ENCODE measurements at places on chromosomes 11 and 22.

GRCh38 chr11:66789097-66789890 is 53.9 kb upstream of the RCE1 start:
- no peak for DNase-seq

GRCh38 chr11:116930586-116930985 is 93.2 kb upstream of the APOA1 start:
- no peak for DNase-seq

DNA sequence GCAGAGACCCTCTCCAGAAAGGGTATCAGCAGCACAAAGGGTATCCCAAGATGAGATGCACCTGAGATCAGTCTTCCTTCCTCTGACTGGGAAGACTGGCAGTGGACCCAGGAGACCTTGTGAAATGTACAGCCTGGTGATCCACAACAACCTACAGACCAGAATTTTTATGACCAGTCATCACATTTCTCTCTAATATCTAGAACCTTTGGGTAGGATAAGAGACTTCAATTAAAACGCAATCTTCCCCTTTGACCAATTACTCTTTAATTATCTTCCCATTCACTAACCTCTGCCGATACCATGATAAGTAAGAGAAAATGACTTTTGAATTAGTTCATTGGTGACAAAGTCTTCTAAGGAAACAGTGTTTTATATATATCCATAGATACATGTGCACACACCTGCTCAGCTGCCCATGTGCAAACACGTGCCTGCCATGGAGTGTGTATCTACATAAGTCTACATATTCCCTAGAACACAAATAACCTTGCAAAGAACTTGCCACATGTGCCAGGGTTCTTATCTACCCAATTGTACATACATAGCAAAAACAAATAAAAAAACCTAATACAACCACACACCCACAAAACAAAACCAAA is 44.2 kb upstream of the SLC5A1 start:
- DNase-seq: no peak

- no peak for DNase-seq
Observed at GRCh38 chr11:102831489-102832440, 11.6 kb downstream of the MMP3 start.

- no peak for DNase-seq
Observed at GRCh38 chr11:134386945-134387344, 25.1 kb downstream of the B3GAT1 start.

- DNase-seq: no peak
Observed at GRCh38 chr11:76742902-76743301, 40.3 kb upstream of the TSKU start.

GRCh38 chr11:94968334-94968958 is 4.9 kb downstream of the CWC15 start:
- no peak for DNase-seq

GRCh38 chr22:31019191-31019930 is 50.3 kb downstream of the TUG1 start:
- DNase-seq: no peak

DNA sequence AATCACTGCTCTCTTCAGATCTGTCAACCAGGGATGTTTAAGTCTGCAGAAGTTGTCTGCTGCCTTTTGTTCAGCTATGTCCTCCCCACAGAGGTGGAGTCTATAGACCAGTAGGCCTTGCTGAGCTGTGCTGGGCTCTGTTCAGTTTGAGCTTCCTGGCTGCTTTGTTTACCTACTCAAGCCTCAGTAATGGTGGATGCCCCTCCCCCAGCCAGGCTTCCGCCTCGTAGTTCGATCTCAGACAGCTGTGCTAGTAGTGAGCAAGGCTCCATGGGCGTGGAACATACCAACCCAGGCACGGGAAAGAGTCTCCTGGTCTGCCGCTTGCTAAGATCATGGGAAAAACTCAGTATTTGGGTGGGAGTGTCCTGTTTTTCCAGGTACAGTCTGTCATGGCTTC is 27.6 kb upstream of the CASP12 start:
- no peak for DNase-seq

- DNase-seq: no peak
Observed at GRCh38 chr11:46669711-46670139, 30.7 kb downstream of the ARHGAP1 start.
